ENCODE measurements at places on chromosomes 3 and 15. TPM values are rescaled to one million over a fixed set of nuclear protein-coding genes. Genes with fewer than 3 reads are reported as not detected.

Gene CP
- not detected for total RNA-seq

Gene RASGRF1
- total RNA-seq = 9.4 TPM

Gene CLEC3B
- total RNA-seq = not detected

Gene BDH1
- total RNA-seq = 59.3 TPM

Gene TRIM42
- not detected for total RNA-seq

Gene HIGD2B
- total RNA-seq = 1.4 TPM

Gene WNT5A
- total RNA-seq = not detected

Gene SEMA3B
- total RNA-seq = 0.34 TPM

Gene FGD5
- 0.12 TPM for total RNA-seq

Gene GOLGA8G
- not detected for total RNA-seq

Gene PARP15
- 172 TPM for total RNA-seq

Gene NR2F2
- not detected for total RNA-seq

Measured in B cell (primary cell).